Amniotic stem cell (primary cell): ENCODE measurements at places on chromosomes 2 and 18.

GRCh38 chr18:3126457-3127097 lies 93.2 kb downstream of the MYOM1 start:
- no peak for DNase-seq

GRCh38 chr2:238883421-238883901 lies 35.6 kb downstream of the TWIST2 start:
- no peak for DNase-seq

DNA sequence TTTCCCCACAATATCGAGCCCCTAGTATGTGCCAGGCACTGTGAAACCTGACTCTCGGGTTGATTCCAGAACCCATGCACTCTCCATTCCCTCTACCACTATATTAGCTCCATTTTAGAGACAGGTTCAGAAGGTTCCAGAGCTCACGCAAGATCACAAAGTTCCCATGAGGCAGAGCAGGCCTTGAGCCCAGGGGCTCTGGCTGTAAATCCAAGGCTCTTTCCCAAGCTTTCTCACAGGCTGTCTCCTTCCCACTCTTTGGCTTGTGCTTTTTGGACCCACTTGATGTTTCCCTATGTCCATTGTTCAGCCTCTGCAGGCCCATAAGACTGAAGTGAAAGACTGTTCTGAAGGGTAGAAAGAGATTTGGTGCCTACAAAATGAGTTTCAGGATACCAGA lies 15.7 kb downstream of the KIAA2012 start:
- DNase-seq, result no peak

DNA sequence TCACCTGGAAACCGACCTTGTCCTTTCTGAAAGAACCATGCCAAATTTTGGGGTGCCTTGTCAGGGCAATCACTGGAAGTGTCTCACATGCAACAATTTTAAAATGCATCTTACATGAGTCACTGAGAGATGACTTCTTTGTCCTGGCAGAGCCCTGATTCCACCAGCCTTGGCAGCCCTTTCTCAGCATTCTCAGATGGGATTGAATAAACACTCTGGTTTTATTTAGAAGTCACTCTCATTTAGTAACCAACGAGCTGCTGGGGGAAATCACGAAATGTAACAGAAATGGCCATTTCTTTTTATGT lies 3.8 kb upstream of the ATP8B1 start:
- peak; percentile 55 for DNase-seq

DNA sequence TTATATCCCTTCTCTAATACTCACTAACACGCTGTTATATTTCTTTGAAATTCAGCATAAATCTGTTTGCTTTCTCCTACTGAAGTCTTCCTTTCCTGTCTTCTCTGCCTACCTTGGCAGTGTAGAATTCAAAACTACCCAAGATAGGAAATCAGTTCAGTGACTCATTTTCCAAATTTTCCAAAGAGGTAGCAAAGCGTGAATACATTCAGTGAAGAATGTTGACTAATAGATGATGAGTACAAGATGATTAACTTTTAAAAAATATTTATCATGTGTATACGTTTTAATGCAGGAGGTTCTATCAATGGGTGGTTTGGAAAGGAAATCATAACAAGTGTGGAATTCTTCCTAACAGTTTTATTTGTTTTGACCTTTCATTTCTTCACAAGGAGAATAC lies 201.9 kb upstream of the SLC8A1 start:
- DNase-seq, result no peak

- no peak for DNase-seq
Observed at GRCh38 chr2:385785-386184, 97.9 kb upstream of the ALKAL2 start.

DNA sequence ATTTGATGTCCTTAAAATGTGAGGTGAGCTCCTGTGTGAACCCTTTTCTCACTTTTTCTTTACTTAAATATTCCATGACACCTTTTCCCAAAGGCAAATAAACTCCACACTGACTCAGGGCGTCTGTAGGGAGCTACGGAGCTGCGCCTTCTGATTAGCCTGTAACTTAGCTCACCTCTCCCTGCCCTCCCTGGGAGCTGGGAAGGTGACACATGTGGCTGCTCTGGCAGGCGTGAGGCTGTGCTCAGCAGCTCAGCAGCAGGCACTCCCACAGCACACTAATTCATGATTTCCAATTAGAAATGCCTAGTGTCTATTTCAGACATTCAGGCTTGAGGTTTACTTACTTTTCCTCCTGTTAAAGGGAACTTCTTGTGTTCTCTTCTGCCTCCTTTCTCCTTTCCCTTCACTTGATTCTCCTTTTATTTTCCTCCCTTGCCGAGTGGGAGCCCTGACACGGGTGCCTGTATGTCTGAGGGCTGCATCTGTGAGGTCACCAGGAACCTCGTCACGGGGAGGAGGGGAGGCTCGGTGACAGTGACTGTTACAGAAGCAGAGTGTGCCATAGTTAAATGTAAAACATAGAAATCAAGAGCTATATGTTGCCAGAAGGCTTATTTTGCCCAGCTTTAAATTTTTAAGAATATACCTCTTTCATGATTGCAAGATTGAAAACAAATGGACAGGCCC lies 437.1 kb downstream of the DCDC2C start:
- DNase-seq, result no peak

GRCh38 chr18:31211047-31211446 lies 48.4 kb upstream of the DSC1 start:
- no peak for DNase-seq

GRCh38 chr2:175872721-175873120 lies 129.3 kb downstream of the LNPK start:
- no peak for DNase-seq

GRCh38 chr2:151465771-151466170 lies 56.1 kb downstream of the RIF1 start:
- DNase-seq, result no peak

GRCh38 chr18:53749766-53750165 lies 474.7 kb downstream of the MBD2 start:
- DNase-seq, result no peak

DNA sequence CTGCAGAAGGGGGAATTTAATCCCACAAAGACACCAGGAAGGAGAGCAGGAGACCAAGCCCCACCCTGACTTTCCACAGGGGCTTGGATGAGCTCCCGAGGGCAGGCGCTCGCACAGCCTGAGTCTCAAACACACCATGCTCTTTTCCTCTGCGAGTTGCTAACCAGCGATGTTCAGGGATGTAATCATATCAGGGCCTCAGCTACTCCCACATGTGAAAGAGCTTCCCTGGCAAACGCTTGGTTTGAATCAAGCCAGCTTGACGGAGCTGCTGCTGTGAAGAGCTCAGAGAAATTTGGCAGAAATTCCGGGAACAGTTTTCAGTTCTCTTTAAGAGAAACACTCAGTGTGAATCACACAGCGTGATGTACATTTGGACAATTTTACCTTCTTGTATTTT lies 385.8 kb downstream of the GALR1 start:
- DNase-seq, result no peak

GRCh38 chr2:101012706-101013181 lies 10.7 kb downstream of the RPL31 start:
- no peak for DNase-seq

GRCh38 chr2:17519486-17519885 lies 1.2 kb upstream of the RAD51AP2 start:
- no peak for DNase-seq
